ENCODE measurements at places on chromosomes 1 and 21.
A peak's percentile ranks its signal among the peaks of the same experiment; 100 is the strongest.

DNA sequence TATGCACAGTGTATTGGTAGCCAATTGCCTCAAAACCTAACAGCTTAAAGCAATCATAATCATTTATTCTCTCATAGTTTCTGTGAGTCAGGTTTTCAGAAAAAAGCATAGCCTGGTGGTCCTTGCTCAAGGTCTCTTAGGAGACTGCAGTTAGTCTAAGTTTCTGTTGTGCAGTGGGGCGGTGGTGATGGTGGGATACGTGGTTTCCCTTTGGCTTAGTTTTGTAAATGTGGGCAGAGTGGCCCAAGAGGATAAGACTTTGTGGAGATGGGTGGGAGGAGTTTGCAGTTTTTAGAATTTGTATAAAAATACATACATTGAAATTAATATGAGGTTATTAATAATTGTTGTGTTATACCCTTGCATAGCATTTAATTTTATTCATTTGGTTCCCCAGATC lies 68.6 kb downstream of the NOS1AP start:
- DNase-seq: no peak

GRCh38 chr21:14120091-14120734 lies 90.5 kb downstream of the LIPI start:
- no peak for DNase-seq

- DNase-seq: no peak
Measured at GRCh38 chr1:87956072-87956471, 627.4 kb downstream of the LMO4 start.

GRCh38 chr1:909861-910310 lies 13.8 kb upstream of the SAMD11 start:
- DNase-seq: no peak

DNA sequence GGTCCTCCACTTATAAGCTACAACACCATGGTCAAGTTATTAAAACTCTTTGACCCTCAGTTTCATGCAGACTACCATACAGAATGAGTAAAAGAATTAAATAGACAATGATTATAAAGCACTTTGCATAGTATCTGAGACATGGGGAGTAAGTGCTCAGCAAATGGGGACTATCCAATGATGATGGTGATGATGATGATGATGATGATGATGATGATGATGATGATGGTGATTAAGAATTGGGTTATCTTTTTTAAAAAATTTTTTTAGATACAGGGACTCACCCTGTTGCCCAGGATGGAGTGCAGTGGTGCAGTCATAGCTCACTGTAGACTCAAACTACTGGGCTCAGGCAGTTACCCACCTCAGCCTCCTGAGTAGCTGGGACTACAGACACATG lies 8.1 kb upstream of the EPS15 start:
- no peak for DNase-seq

GRCh38 chr21:27759820-27760219 lies 792.9 kb upstream of the ADAMTS5 start:
- no peak for DNase-seq

- peak; percentile 63 for DNase-seq
Measured at GRCh38 chr1:43172527-43172972, 420 bp downstream of the CFAP57 start.

DNA sequence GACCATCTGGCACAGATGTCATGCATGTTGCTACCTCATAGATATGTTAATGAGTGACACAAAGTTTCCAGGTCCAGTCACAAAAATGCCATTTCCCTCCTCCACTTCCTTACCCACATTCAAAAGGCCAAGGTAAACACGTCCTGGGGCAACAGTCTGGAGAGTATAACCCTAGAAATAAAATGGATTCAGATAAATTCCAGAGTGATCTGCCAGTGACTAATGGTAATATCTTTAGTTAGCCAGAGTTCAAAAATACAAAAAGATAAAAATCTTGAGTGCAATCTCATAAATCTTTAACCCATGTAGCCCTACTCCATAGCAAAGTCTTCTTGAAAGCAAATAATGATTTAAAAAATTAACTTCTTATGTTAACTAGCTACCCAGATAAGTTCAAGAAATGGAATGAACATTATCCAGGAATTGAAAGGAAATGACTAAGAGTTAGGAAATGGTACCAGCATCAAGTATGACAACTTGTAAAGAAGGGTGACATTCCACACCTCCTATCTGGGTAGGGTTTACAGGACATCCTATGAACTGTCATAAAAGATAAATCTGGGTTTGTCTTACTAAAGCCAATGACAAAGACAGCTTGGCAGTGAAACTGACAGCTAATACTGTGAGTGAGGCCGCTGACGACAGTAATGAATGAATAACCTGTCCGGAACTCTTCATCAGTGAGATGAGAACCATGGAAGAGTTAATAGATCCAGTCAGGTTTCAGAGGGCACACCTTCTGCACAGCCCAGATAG lies 18.1 kb downstream of the RGS2 start:
- DNase-seq: no peak

GRCh38 chr1:6385488-6386191 lies 7.9 kb downstream of the ACOT7 start:
- DNase-seq: no peak

- no peak for DNase-seq
Measured at GRCh38 chr1:119593805-119594204, 54.3 kb downstream of the ZNF697 start.

DNA sequence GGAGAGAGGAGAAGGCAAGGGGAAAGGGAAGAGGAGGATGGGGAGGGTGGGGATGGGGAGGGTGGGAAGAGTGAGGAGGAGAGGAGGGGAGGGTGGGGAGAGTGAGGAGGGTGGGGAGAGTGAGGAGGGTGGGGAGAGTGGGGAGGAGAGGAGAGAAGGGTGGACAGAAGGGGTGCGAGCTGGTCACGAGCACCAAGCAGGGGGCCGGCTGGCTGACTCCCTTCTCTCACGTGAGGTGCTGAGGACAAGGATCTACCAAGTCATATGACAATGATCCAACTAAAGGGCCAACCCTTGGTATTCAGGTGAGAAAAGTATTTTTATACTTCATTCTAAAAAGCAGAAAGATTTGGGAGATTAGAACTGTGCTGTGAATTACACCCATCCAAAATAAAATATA lies 51.8 kb downstream of the COQ8A start:
- no peak for DNase-seq

DNA sequence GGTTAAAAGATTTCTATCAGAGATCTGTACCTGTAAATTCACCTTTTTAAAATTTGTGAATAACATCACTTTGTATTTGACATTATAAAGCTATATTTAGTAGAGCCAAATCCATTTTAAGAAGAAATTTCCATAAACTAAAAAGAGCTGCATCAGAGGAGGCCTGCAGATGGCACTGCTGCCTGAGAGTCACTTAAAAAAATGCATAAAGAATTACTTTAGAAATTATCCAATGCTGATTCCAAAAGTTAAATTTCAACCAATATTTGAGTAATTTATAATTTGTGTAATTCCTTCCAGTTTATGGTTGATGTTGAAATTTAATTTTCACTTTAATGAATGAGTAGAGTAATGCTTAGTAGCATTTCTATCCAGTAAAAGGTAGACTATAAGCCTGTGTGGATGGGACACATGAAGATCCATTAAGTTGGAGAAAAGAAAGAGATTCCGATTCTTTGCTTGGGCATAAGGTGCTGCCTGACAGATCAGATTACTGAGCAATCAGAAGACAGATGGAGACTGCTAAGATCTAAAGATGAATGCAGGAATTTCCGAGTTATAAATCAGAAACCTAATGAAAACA lies 20.7 kb upstream of the RPE65 start:
- DNase-seq: no peak

- DNase-seq: no peak
Measured at GRCh38 chr1:95916616-95917015, 682.6 kb downstream of the RWDD3 start.

- DNase-seq: no peak
Measured at GRCh38 chr1:228321895-228322294, 84.7 kb downstream of the TRIM11 start.

DNA sequence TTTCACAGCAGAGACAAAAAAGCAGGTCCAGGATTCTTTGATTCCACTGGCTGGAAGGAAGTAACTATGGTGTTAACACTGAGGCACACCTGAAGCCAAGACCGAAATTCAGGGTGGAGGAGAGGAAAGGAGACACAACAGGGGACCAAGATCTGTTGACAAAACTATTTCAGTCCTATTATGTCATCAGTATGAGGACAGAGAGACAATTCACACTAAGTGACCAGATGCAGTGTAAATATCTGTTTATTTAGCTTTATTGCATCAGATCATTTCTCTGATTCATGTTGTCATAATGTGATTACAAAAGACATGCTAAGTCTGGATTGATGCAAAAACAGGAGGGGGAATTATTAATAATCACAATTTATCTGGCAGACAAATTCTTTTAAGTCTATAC lies 118.8 kb downstream of the SIPA1L2 start:
- no peak for DNase-seq

GRCh38 chr1:160191756-160192155 lies 1.4 kb downstream of the CASQ1 start:
- DNase-seq: no peak

DNA sequence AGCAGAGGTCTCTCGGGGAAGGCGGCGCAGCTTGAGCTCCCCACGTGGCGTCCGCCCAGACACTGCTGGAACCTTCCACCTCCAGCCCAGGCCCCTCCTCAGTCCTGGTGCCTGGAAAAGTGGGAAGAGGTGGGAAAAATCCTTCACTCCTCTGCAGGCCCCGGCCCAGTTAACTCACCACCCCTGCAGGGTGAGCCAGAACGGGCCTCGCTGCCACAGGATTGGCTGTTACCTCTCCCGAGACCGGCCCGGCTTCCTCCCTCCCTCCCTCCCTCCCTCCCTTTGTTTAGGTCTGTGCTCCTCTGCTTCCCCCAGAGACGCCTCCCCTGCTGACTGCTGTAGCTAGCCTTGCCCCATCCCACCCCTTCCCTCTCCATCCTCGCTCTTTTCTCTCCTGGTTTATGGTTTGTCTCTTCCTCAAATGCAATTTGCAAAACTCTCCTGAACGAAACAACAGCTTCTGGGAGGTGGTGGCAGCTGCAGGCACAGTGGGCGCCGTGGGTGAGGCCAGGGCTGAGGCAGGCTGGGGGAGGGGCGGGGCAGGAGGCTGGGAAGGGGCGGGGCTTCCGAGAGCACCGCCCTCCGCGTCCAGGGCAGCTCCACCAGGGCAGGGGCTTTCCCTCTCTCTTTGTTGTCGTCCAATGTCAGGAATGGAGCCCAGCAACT lies 6.5 kb downstream of the CAPN9 start:
- DNase-seq: no peak

DNA sequence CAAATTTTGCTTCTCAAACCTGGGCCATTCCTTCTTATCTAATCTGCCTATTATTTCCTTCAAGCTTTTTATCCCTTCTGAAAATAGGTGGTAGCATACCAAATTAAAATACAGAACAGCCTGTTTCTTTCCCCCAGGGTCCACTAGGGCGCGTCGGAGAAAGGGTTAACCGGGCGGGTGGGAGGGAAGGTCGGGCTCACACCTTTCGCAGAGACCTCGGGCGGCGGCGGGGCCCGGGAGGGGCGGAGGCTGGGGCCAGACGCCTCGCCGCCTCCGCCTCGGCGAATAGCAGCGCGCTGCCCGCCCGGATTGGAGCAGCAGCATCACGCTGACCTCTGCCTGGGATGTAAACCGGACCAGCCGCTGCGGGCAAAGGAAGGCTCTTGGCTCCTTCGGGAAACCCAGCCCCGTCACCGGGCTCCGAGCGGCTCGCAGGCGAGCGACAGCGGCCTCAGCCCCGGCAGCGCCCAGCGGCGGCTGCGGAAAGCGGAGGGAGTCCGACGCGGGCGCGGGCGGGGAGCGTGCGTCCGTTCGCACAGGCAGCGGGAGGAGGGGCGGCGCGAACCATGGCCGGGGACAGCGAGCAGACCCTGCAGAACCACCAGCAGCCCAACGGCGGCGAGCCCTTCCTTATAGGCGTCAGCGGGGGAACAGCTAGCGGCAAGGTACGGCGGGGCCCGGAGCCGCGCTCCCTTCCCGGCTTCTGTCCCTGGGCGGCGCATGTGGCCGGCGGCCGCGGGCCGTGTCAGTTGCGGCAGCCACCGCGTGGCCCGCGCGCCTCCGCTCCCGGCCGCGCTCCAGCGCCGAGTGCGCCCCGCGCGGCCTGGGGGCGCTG lies at the start of gene UCK2:
Gene UCK2, plus strand, starts transcription at position 347 of the 835 bp plus-strand sequence. Its CDS starts 220 bp downstream, at position 567.
- peak; percentile 10 for DNase-seq

Measured in stimulated activated CD8-positive, alpha-beta memory T cell treated with anti-CD3 and anti-CD28 coated beads, Interleukin-2, amount 100 ng/mL, for 1 hour (primary cell).